GM04504 (cell line): ENCODE measurements at places on chromosomes 6 and 20.

GRCh38 chr6:34718976-34719375, 22.4 kb upstream of the ILRUN start:
- no peak for DNase-seq

- no peak for DNase-seq
Observed at GRCh38 chr20:14878676-14879019, 541.2 kb upstream of the FLRT3 start.

DNA sequence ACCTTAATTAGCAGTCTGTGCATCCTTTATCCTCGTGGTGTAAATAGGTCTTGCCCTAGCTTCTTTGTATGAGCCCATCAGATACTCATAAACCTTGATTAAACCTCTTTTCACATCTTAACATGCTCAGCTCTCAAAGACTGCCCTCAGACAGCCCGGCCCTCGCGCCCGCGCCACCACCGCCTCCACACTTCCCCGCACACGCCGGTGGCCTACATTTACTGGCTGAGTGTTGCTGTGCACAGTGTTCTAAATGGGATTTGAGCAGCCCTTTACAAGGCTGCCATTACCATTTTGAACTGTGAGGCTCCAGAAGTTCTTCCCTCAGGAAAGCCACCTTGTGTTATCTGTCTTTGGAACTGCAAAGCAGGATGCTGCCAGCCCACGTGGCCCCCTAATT, 63.0 kb upstream of the INSM1 start:
- DNase-seq: no peak

- no peak for DNase-seq
Observed at GRCh38 chr6:30359276-30359675, 14.3 kb downstream of the RPP21 start.

- DNase-seq: peak; percentile 66
Observed at GRCh38 chr20:8131598-8132483, at the start of gene PLCB1. Gene PLCB1 (plus strand): TSS chr20:8132266. CDS start chr20:8132652, 386 bp downstream.
